ENCODE measurements at places on chromosomes 2 and 18. TPM values are rescaled to one million over a fixed set of nuclear protein-coding genes. Genes with fewer than 3 reads are reported as not detected.
A peak's percentile ranks its signal among the peaks of the same experiment; 100 is the strongest.

GRCh38 chr2:147365622-147366021 is 479.2 kb upstream of the ACVR2A start:
- no peaks in the 10 kb centered on the region for H3K4me1 ChIP-seq
- H3K27me3 ChIP-seq: no peaks in the 10 kb centered on the region
- no peak for DNase-seq
- H3K27ac ChIP-seq: no peak overlapping the region

Gene TRPM8
- 0.48 TPM for total RNA-seq

Gene CNTNAP5
- not detected for total RNA-seq

DNA sequence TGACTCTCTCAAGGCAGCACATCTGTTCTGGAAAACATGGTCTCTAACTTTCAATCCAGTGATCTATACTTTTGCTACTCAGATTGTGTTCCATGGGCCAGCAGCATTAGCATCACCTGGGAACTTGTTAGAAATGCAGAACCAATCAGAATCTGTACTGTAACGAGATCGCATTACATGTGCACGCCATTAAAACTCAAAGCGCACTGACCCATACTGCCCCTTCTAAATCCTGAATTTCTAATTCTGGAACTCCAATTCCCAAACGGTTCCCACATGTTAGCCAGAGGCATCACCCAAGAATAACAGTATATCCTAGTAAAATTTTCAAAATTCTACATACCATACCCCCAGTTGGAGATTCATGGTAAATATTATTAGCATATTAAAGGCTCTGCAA is 10.5 kb upstream of the DCTN1 start:
- H3K4me3 ChIP-seq: peak overlapping the region; percentile 90
- H3K4me1 ChIP-seq: peaks cover 19% of the 10 kb centered on the region
- no peak overlapping the region for H3K27ac ChIP-seq
- H3K36me3 ChIP-seq: no peaks in the 10 kb centered on the region

Gene RAB27B
- 12.7 TPM for total RNA-seq

Gene CREG2
- total RNA-seq: 9.0 TPM

DNA sequence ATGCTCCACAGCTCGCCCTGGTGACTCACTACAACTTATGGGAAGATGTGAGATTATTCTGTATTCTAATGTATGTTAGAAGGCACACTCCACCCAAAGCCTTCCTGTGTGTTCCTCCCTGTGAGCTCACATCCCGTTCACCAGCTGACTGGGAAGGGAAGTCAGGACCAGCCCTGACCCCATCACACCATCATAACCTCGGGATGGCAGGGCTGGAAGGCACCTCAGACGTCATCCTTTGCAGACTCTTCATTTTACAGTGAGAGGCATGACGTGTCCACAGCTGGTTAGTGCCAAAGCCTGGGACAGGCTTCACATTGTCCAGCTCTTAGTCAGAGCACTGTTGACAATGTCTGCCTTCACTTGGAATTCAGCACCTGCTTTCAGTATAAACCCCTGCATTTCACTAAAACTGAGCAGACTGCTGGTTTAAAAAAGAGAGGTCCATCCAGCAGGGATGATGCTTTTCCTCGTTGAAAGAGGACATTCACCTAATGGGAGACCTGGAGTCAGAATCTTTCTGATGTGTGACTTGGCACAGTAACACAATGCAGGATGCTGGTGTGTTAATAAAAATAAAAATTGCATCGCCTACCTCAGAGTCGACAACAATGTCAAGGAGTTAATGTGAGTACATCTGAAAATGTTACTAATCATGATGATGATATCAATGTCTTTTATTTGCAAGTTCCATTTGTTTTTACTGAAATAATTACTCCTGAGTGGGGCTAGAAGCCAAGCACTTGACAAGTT is 418.0 kb upstream of the TNP1 start:
- H3K4me1 ChIP-seq: peaks cover 25% of the 10 kb centered on the region
- no peak overlapping the region for H3K4me3 ChIP-seq
- no peaks in the 10 kb centered on the region for H3K36me3 ChIP-seq
- peak; percentile 74 for DNase-seq
- no peaks in the 10 kb centered on the region for H3K27me3 ChIP-seq

- peaks cover 13% of the 10 kb centered on the region for H3K27me3 ChIP-seq
- no peak for DNase-seq
- no peak overlapping the region for H3K27ac ChIP-seq
- H3K4me1 ChIP-seq: no peaks in the 10 kb centered on the region
- H3K4me3 ChIP-seq: no peak overlapping the region
Observed at GRCh38 chr2:56222481-56222880, 38.7 kb downstream of the CCDC85A start.

Gene LRRTM1
- total RNA-seq: not detected

GRCh38 chr2:46394649-46395510 is 84.5 kb upstream of the TMEM247 start:
- no peaks in the 10 kb centered on the region for H3K36me3 ChIP-seq
- no peak overlapping the region for H3K4me3 ChIP-seq
- no peak for DNase-seq
- H3K27ac ChIP-seq: no peak overlapping the region
- H3K4me1 ChIP-seq: peaks cover 5% of the 10 kb centered on the region

DNA sequence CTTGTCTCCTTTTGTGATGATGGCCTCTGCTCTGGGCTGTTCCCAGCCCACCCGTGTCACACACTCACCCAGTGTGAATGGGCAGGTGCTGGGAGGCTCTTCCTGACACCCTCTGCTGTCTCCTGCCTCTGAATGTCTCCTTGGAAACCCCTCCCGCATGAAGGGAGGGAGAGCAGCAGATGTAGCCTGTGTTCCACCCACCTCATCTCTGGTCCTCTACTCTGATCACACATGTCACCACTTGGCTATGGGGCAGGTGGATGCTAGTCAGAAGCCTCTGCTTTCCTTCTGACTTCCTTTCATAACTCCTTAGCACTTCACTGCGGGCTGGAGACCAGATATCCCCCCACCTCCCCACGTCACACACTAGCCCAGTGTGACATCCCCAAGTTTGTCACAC is 23.9 kb downstream of the EFR3B start:
- no peak for DNase-seq
- H3K27me3 ChIP-seq: no peaks in the 10 kb centered on the region
- H3K27ac ChIP-seq: no peak overlapping the region
- H3K36me3 ChIP-seq: no peaks in the 10 kb centered on the region

- no peaks in the 10 kb centered on the region for H3K27me3 ChIP-seq
- DNase-seq: no peak
- H3K27ac ChIP-seq: no peak overlapping the region
- H3K36me3 ChIP-seq: no peaks in the 10 kb centered on the region
- no peaks in the 10 kb centered on the region for H3K4me1 ChIP-seq
Observed at GRCh38 chr2:227082286-227082685, 81.7 kb downstream of the COL4A4 start.

DNA sequence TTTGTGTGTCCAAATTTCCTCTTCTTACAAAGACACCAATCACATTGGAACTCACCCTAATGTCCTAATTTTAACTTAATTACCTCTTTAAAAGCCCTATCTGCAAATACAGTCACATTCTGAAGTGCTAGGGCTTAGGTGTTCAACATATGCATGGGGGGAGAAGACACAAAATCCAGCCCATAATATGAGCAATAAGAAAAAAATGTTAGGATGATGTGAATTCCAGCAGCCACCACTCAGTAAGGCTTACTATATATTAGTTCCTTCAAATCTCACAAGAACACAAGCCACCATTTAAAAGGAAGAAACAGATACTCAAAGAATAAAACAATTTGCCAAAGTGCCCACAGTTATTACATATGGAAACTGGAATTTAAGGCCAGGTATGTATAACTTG is 285.7 kb downstream of the EPHA4 start:
- DNase-seq: no peak
- no peaks in the 10 kb centered on the region for H3K27me3 ChIP-seq
- no peak overlapping the region for H3K4me3 ChIP-seq
- no peak overlapping the region for H3K27ac ChIP-seq
- H3K4me1 ChIP-seq: peaks cover 13% of the 10 kb centered on the region
- no peaks in the 10 kb centered on the region for H3K36me3 ChIP-seq

Gene IER3IP1
- 9.1 TPM for total RNA-seq

- no peak for DNase-seq
- H3K27me3 ChIP-seq: no peaks in the 10 kb centered on the region
- no peak overlapping the region for H3K27ac ChIP-seq
- H3K4me1 ChIP-seq: no peaks in the 10 kb centered on the region
Observed at GRCh38 chr2:155273323-155273722, 574.8 kb downstream of the KCNJ3 start.

DNA sequence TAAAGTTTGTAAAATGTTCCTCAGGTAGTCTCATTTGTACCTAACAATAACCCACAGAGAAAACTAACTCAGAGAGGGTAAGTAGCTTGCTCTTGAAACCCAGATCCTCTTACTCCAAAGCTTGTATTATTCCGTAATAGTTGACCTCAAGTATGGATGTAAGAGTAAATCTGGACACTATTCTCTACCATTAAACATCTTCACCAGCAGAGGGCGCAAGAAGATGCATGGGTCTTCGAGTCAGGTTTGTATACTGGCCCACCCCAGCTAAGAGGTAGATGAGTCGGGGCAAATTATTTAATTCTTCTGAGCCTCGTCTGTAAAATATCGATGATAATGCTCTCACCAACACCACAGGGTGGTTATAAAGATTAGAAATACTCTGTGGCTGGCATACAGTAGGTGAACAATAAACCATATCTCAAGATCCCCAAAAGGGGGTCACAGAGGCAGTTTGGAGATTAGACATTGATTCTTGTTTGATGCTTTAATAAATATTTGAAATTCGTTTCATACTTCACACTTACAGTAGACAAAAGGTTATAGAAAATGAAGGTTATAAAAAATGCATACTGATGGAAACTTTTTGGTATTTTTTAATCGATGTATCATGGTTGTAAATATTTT is 3.5 kb upstream of the CABLES1 start:
- H3K36me3 ChIP-seq: no peaks in the 10 kb centered on the region
- DNase-seq: no peak
- no peak overlapping the region for H3K4me3 ChIP-seq
- H3K27ac ChIP-seq: no peak overlapping the region
- H3K27me3 ChIP-seq: no peaks in the 10 kb centered on the region
- H3K4me1 ChIP-seq: peaks cover 16% of the 10 kb centered on the region

- no peak overlapping the region for H3K27ac ChIP-seq
- H3K4me1 ChIP-seq: no peaks in the 10 kb centered on the region
- H3K27me3 ChIP-seq: no peaks in the 10 kb centered on the region
Observed at GRCh38 chr2:100940240-100940639, 61.8 kb upstream of the RPL31 start.

DNA sequence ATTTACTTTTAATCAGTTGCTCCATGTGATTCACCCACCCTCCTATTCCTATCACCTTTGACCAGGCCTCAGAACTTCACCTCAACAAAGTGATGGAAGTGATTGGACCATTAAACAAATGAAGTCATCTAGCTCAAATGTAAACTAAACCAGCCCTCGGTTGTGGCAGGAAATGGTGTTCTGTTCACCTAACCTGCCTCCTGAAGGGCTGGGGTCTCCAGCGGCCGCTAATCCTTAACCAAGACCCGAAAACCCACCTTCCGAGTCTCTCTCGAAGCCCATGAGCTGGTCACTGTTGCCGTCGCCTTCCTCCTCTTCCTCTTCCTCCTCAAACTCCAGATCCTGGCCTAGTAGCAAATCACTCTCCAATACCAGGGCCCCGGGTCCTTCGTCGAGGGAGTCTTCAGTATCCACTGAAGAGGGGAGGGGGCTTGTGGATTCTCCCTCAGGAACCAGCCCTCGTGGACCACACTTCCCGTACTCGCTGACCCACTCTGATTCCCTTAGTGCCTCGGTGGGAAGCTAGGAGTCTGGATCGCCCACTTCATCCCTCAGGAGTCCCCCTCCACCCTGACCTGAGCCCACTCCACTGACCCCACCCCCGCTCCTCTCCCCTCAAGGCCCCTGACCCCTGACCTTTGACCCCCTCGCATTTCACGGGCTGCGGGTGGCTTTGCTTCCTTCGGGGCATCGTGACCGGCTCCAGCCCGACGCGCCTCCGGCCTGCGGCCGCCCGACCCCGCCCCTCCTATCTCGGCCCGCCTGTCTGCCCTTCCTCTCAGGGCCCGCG is 503 bp downstream of the ZNF513 start:
- peaks cover 14% of the 10 kb centered on the region for H3K36me3 ChIP-seq
- H3K4me3 ChIP-seq: peak overlapping the region; percentile 57
- peak overlapping the region; percentile 12 for H3K27ac ChIP-seq
- no peaks in the 10 kb centered on the region for H3K27me3 ChIP-seq

Gene GBX2
- not detected for total RNA-seq

Gene SERPINB2
- 0.73 TPM for total RNA-seq
